ENCODE measurements at places on chromosomes 7 and 10. TPM values are rescaled to one million over a fixed set of nuclear protein-coding genes. Genes with fewer than 3 reads are reported as not detected.

- DNase-seq, result peak; percentile 68
Measured at GRCh38 chr7:138008588-138009349, 6.9 kb upstream of the CREB3L2 start.

GRCh38 chr7:138006106-138006505 is 4.2 kb upstream of the CREB3L2 start:
- DNase-seq, result no peak

DNA sequence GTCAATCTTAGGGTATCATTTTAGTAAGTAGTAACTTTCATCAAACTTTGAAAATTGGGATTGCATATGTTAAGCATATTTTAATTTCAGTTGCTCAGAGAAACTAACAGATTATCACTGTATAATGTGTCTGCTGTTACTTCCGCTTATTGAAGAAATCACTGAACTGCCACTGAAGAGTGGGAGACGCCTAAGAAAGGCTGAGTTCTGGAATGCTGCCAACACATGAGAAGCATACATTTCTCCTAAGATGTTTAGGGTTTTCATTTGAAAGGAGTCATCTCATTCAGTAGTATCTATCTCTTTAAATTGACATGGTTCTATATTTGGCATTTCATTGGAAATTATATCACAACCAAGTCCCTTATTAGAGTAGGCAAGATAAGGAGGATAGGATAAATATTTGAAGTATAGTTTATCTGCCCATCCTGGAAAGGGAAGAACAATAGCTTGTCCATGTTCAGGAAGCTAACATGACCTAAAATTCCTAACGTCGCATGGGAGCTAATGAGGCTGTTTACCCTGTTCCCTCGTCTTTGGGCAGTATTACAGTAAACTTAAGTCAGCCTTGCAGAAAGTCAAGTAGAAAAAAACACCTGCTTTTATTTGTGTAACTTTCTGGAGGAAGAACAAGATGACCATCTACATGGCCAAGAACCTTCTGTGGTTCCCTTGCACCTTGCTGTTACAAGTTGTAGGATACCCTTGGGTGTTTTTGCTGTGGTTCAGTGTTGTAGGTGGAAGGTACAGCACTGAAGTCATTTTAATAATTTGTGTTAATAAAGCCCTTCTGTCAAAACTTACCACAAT is 67.3 kb downstream of the NHLRC2 start:
- no peak for DNase-seq

- no peak for DNase-seq
Measured at GRCh38 chr10:5356302-5356763, 8.4 kb upstream of the UCN3 start.

DNA sequence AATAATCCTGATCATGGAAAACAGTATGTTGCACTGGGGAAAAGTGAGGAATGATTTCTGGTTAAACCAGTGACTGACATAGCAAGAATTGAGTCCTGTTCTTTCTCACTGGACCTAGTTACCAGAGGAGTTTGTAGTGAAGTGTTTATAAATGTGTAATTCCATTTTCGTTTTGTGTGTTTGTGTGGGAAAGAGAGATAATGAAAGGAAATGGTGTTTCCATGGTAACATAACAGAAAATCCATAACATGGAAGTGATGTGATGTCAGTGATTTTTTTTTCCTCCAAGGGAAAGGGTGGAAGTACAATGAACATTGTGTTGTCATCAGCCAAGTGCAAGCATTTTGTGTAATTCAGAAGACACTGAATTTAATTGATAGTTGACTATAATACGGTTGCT is 283.9 kb downstream of the PLXDC2 start:
- DNase-seq, result no peak

GRCh38 chr10:2244471-2244870 is 507.1 kb upstream of the ADARB2 start:
- DNase-seq, result no peak

DNA sequence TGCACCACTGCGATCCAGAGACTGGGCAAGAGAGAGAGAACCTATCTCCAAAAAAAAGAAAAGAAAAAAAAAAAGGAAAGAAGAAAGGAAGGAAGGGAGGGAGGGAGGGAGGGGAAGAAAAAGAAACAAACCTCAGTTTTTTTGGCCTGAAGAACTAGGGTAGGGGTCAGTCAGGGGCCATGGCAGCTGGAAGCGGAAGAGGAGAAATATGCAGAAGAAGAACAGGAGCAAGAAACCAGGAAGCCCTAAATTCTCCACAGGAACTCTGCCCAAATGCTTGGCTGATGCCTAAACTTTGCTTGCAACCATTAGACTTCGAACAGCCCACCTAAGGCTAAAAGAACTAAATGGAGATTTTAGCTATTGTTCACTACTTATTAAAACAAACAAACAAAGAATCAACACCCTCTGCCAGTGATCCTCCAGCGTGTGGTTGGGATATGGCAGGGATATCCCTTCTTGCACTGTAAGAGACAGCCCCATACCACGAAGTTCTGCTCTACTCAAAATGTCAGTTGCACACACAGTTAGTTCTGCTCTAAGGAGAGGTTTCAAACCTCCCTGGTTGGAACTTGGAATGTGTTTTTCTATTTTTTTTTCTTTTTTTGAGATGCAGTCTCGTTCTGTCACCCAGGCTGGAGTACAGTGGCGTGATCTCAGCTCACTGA is 139.5 kb downstream of the FAM107B start:
- no peak for DNase-seq

DNA sequence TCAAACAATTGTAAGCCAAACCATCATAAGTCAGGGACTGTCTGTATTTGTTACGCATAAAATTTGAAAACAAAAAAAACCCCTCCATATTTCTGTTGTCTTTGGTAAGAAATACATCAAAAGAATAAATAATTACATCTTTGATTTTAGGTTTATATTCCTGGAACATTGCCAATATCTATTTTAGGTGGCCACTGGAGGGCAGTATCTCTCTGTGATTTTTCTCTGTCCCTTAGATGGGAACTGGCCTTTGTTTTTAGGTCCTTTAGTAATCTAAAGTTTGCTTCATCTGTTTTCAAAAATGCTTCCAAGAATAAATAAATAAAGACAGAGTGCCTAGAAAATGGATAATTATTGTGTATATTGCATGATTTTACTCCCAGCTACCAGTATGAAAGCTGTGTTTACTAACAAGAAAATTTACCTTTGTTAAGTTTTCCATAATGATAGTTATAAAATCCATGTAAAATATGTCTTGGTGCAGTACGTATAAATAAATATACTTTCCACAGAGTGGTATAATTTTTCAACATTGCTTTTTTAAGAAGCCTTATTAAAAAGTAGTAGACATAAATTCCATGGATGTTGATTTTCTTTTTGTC is 64.2 kb downstream of the PHYHIPL start:
- no peak for DNase-seq

DNA sequence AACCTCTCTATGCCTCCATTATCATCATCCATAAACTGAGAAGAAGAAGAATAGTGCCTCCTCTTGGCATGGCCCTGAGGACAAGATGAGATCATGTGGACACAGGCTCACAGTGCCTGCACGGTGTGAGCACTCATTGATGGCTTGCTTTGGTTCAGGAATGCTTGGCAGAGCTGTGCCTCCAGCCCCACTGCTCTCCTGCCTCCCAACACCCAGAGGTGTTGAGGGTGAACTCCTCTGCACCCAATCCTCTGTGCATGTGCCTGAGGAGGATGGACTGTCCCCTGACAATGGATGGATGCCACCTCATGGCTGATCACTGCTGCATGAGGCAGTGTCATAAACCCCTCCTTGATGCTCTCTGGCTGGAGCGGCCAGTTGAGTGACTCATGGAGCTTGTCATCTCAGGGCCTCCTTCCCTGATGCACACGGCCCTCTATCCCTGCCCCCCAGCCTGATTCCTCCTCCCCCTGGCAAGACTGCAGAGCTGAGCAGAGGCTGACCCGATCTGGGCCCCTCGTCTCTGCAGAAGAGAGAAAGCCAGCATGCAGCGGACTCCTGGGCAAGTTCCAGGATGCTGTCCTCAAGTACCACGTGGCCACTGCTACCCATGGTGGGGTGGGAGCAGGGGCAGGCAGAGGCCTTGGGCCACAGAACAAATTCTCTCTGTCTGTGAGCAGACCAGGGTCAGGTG is 136.3 kb downstream of the KCNMA1 start:
- peak; percentile 86 for DNase-seq

DNA sequence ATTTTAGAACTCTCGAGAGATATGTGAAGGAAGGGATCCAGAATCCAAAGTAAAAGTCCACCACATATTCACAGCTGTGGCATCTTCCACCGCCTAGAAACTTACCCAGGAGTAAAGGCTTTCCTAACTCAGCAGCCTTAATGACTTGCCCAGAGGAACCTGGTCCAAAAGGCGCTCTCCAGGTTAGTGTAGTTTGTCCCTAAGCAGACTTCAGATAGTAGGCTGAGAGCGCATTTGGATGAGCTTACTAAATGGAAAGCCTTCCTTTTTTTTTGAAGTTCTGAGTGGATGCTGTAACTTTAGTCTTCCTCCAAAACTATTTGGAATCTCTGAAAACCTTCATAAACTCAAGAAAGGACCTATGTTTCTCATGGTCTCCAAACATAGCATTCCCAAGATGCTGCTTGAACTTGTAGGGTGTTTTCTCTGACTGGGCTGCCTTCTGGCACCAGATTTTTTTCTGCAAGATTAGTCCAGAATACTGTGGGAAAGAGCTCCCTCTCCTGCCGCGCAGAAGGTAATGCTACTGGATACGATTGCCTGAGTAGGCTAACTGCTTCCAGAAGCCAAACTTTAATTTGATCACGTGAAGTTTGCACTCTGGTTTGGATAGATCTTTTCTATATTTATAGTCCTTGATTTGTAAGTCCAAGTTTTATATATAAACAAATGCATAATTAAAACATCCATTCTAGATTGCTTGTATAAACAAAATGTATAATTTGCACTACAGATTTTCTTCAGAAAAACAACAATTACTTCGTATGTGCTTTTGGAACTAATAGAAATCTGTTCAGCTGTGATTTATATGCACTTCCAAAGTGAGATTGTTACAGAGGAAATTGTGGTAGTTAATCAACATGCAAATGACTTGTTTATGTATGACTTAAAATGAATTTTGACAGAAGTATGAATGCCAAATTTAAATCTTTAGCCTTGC is 19.6 kb upstream of the GPR37 start:
- DNase-seq, result peak; percentile 55

DNA sequence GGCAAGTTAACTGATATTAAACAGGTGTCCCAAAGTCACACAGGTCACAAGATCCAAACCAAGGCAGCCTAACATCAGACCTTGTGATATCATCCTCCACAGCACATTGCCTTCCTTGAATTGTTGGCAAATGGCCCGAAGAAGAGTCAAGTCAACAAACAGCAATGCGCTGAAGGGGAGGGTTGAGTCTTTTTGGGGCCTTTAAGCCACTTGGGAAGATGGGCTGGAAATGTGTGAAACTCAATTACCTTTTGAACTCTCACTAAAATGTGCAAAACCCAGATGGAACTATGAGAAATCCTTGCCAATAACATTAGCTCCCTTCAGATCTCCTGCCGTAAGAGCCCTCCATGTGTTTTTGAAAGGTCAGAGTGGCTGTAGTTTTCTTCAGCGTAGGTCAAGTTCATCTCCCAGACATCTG is 47.9 kb upstream of the STK17A start:
- no peak for DNase-seq

GRCh38 chr7:3559278-3559677 is 258.2 kb downstream of the SDK1 start:
- peak; percentile 83 for DNase-seq

GRCh38 chr7:104552102-104552501 is 223.7 kb downstream of the LHFPL3 start:
- DNase-seq, result no peak

DNA sequence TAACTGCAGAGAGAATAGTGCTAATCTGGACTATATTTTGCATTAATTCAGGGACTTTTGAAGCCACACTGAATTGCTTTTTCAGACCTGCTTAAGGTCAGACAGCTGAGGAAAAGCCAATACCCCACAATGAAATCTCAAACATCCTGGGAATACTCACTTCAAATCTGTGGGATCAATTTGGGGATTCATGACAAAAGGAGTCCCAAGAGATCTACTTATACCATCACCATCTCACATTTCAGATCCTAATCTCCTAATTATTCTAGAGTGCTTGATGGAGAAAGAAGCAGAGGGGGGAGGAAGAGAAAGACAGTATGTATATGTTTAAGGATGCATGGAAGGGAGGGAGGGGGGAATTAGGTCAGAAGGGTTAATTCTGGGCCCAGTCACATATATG is 202.2 kb downstream of the CACNA2D1 start:
- no peak for DNase-seq

GRCh38 chr7:129095258-129095657 is 40.3 kb upstream of the TNPO3 start:
- DNase-seq, result no peak

GRCh38 chr10:121540732-121541395 is 57.4 kb downstream of the FGFR2 start:
- DNase-seq, result no peak

DNA sequence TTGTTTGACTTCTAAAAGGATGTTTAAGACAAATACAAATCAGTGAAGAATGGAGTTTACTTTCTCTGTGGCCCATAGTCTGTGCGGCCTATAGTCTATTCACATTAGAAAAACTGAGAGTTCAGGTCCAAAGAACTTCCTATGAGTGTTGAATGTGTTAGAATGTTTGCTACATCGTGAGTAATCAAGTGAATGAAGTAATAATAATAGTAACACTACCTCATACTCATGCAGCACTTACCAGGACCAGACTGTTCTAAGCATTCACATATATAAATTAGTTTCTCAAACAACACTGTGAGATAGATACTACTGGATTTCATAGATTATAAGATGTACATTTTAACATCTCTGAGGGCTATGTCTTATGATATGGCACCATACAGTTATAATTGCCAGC is 70.4 kb downstream of the RALA start:
- DNase-seq, result no peak

GRCh38 chr10:79195091-79195923 is 126.5 kb downstream of the ZMIZ1 start:
- DNase-seq, result peak; percentile 30

GRCh38 chr10:84890706-84891105 is 562.3 kb downstream of the CCSER2 start:
- no peak for DNase-seq

GPR15LG gene
- 0.41 TPM for total RNA-seq

MNX1 gene
- 3.6 TPM for total RNA-seq

MDFIC gene
- 7.3 TPM for total RNA-seq

SSC4D gene
- total RNA-seq, result 1.6 TPM

BMPER gene
- not detected for total RNA-seq
